CD4-positive, alpha-beta T cell (primary cell): ENCODE measurements at places on chromosomes 3 and 15. TPM values are rescaled to one million over a fixed set of nuclear protein-coding genes. Genes with fewer than 3 reads are reported as not detected.
A peak's percentile ranks its signal among the peaks of the same experiment; 100 is the strongest.

The SAMD7 gene
- not detected for total RNA-seq

The ZMYND10 gene
- 1.8 TPM for total RNA-seq

The NANOGP8 gene
- total RNA-seq = not detected

The TTC21A gene
- 5.2 TPM for total RNA-seq

The FAM81A gene
- total RNA-seq = not detected

The TNFAIP8L3 gene
- total RNA-seq = not detected

The PRR20G gene
- not detected for total RNA-seq

The MYZAP gene
- 0.66 TPM for total RNA-seq

The PLCL2 gene
- total RNA-seq = 35.1 TPM

The VIPR1 gene
- total RNA-seq = 66.8 TPM

The TBCCD1 gene
- total RNA-seq = 7.6 TPM

The GHRL gene
- total RNA-seq = 1.1 TPM

The PHLDB2 gene
- 5.8 TPM for total RNA-seq

The CAPN3 gene
- total RNA-seq = 8.2 TPM

The RHCG gene
- not detected for total RNA-seq

DNA sequence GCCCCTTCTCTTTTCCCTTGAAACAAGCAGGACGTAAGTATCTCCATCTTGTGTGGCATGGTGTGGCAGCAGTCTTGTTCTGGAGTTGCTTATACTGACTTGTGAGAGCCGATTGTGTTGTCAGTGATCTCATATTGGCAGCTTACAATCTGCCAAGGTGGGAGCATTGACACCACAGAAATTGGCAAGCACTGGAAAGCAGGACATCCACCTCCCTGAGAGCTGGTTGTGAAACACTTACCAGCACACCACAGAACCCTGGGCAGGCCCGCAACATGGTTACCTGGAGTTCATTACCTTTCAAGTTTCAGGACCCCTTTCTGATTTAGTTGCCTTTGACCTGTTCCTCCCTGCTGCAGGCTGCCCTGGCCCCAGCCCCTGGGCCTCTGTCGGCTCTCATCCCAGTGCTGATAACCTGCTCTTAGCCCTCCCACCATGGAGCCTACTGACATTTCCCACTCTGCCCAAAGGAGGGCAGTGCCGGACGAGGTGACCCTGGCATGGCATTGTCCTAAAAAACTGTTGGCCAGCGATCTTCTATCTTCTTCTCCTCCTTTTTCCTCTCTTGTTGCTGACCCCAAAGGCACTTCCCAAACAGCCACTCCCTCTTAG lies 10.6 kb upstream of the ATP2B2 start:
- no peak overlapping the region for H3K27ac ChIP-seq
- no peak overlapping the region for H3K4me3 ChIP-seq
- no peaks in the 10 kb centered on the region for H3K36me3 ChIP-seq
- no peaks in the 10 kb centered on the region for H3K27me3 ChIP-seq
- DNase-seq = no peak

GRCh38 chr3:46679681-46680080 lies 13.8 kb downstream of the ALS2CL start:
- no peaks in the 10 kb centered on the region for H3K4me1 ChIP-seq
- no peak overlapping the region for H3K4me3 ChIP-seq
- no peaks in the 10 kb centered on the region for H3K27me3 ChIP-seq
- H3K36me3 ChIP-seq = peaks cover 24% of the 10 kb centered on the region

- DNase-seq = peak; percentile 18
- no peaks in the 10 kb centered on the region for H3K27me3 ChIP-seq
- no peaks in the 10 kb centered on the region for H3K36me3 ChIP-seq
- peaks cover 19% of the 10 kb centered on the region for H3K4me1 ChIP-seq
Measured at GRCh38 chr15:99495430-99496301, 70.1 kb upstream of the MEF2A start.

DNA sequence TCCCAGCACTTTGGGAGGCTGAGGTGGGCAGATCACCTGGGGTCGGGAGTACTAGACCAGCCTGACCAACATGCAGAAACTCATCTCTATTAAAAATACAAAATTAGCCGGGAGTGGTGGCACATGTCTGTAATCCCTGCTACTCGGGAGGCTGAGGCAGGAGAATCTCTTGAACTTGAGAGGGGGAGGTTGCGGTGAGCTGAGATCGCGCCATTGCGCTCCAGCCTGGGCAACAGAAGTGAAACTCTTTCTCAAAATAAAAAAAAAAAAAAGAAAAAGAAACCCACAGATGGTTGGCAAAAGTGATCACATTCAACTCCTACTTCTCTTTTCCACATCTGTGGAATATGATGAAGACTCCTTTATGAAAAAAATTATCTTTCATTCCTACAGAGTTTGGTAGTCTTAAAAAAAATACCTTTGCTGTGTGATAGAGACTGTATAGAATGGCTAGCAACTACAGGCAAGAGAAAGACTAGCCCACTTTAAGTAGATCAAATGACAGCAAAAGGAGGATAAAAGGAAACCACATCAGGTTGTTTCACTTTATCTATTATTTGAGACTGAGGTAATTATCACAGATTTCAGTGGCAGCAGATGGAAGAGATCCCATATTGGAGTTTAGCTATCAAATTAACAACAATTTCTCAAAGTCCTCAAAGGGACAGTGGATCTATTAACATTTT lies 172.9 kb upstream of the TSPAN3 start:
- H3K36me3 ChIP-seq = no peaks in the 10 kb centered on the region
- no peak overlapping the region for H3K4me3 ChIP-seq
- H3K4me1 ChIP-seq = no peaks in the 10 kb centered on the region
- no peaks in the 10 kb centered on the region for H3K27me3 ChIP-seq

DNA sequence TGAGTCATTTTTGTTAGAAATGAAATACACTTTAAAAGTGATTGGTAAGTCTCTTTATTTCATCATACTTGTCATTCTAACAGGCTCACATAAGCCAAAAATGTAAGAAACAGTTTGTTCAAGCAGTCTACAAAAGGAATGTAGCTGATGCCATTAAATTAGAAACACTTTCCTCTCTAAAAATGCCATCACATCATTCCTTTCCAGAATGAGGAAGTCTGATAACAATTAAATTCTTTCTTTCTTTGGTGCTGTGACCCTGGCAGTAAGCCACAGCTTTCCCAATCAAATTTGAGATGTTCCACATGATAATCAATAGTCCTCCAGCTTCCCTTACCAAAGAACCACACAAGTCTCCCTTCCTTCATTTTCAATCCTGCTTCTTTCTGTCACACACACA lies 9.4 kb upstream of the P2RY1 start:
- no peak overlapping the region for H3K27ac ChIP-seq
- no peaks in the 10 kb centered on the region for H3K36me3 ChIP-seq
- H3K27me3 ChIP-seq = no peaks in the 10 kb centered on the region
- H3K4me1 ChIP-seq = no peaks in the 10 kb centered on the region

- H3K27me3 ChIP-seq = no peaks in the 10 kb centered on the region
- H3K4me3 ChIP-seq = no peak overlapping the region
- peaks cover 9% of the 10 kb centered on the region for H3K4me1 ChIP-seq
- no peaks in the 10 kb centered on the region for H3K36me3 ChIP-seq
- no peak overlapping the region for H3K27ac ChIP-seq
Measured at GRCh38 chr3:11910971-11911531, 64.4 kb upstream of the TAMM41 start.

DNA sequence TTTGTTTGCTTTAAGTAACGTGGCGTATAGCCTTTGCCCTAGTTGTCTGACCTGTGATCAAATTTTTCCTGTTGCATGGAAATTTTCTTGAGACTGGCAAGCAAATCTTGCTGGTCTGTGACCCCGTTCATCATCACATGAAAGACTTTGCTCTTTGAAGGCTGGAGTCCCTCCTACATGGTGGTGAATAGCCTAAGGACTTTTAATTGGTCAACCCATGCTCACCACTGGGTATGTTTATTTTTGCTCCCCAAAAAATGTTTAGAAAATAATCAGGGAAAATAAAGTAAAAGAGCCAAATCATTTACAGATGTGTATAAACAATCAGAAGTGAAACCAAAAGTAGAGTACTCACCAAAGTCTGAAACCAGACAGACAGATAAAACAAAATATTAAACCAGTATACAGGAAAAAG lies 1075.3 kb upstream of the ALCAM start:
- DNase-seq = no peak
- no peak overlapping the region for H3K27ac ChIP-seq
- H3K27me3 ChIP-seq = no peaks in the 10 kb centered on the region
- peak overlapping the region; percentile 19 for H3K4me3 ChIP-seq
- H3K4me1 ChIP-seq = no peaks in the 10 kb centered on the region

- H3K4me1 ChIP-seq = peaks cover 25% of the 10 kb centered on the region
- H3K27me3 ChIP-seq = no peaks in the 10 kb centered on the region
- no peaks in the 10 kb centered on the region for H3K36me3 ChIP-seq
- no peak overlapping the region for H3K27ac ChIP-seq
- DNase-seq = no peak
- H3K4me3 ChIP-seq = no peak overlapping the region
Measured at GRCh38 chr3:98552232-98553020, 20.6 kb downstream of the GPR15 start.

DNA sequence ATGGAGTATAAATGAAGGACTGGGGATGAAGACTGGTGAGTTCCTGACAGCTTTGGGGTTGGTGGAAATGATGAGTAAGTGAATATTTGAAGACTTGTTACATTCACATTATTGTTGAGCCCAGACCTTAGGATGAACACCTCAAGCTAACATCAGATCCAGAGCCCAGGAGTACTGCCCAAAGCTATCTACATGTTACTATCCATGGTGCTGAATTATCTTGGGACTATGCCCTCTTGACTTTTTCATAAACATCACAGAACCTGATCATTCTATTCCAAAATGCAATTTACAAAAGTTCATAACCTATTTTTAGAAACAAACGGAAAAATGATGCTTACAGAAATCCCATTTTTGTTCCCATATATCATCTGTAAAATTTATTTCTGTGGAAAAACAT lies 613.3 kb downstream of the TUSC7 start:
- H3K4me1 ChIP-seq = no peaks in the 10 kb centered on the region
- no peaks in the 10 kb centered on the region for H3K27me3 ChIP-seq
- H3K36me3 ChIP-seq = no peaks in the 10 kb centered on the region
- H3K27ac ChIP-seq = no peak overlapping the region

GRCh38 chr3:82940124-82940523 lies 1178.7 kb upstream of the GBE1 start:
- no peak overlapping the region for H3K4me3 ChIP-seq
- H3K27ac ChIP-seq = no peak overlapping the region
- H3K4me1 ChIP-seq = no peaks in the 10 kb centered on the region
- no peaks in the 10 kb centered on the region for H3K36me3 ChIP-seq
- DNase-seq = no peak

DNA sequence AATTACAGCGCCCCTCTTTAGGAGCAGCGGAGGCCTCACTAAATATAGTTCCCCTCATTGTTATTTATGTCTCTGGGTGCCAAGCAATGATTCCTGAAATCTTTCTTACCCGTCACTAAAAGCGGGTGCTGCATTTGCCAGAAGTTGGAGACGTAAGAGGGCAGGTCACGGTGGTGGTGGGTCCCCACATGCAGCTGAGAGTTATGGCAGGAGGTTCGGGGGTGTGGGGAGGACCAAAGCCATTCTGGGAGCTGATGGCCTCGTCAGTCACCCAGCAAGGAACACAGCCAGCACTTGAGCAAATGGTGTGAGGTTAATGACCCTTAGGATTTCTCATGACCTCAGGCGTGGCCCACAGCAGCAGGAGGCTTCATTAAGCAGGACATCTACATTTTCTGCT lies 129.2 kb downstream of the RAB11A start:
- no peaks in the 10 kb centered on the region for H3K36me3 ChIP-seq
- no peak overlapping the region for H3K4me3 ChIP-seq
- no peak overlapping the region for H3K27ac ChIP-seq
- DNase-seq = no peak

- H3K27ac ChIP-seq = no peak overlapping the region
- H3K4me1 ChIP-seq = no peaks in the 10 kb centered on the region
- H3K4me3 ChIP-seq = no peak overlapping the region
- H3K27me3 ChIP-seq = peaks cover 8% of the 10 kb centered on the region
Measured at GRCh38 chr3:51777985-51778384, 1.1 kb downstream of the IQCF6 start.

DNA sequence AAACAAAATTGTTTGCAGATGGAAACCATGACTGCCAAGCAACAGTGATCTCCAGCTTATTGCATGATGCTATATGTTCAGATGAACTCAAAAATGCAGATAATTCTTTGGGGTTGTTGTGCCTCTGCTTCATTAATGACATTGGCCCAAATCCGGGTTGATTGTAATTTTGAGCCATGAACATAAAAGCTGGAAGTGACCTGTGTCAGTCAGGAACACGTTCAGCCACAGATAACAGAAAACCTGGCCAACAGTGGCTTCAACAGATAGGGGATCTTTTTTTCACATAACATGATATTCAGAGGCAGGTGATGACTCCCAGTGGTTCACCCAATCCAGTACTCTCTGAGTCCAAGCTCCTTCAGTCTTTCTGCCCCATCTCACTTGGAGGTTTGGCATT lies 76.9 kb upstream of the EIF1B start:
- H3K4me1 ChIP-seq = no peaks in the 10 kb centered on the region
- H3K36me3 ChIP-seq = no peaks in the 10 kb centered on the region

- no peak overlapping the region for H3K4me3 ChIP-seq
- no peaks in the 10 kb centered on the region for H3K36me3 ChIP-seq
- DNase-seq = no peak
- H3K27ac ChIP-seq = no peak overlapping the region
Measured at GRCh38 chr3:100457811-100458210, 34.6 kb upstream of the TMEM45A start.

- no peak overlapping the region for H3K27ac ChIP-seq
- H3K4me1 ChIP-seq = no peaks in the 10 kb centered on the region
- H3K27me3 ChIP-seq = no peaks in the 10 kb centered on the region
- no peaks in the 10 kb centered on the region for H3K36me3 ChIP-seq
- DNase-seq = no peak
- no peak overlapping the region for H3K4me3 ChIP-seq
Measured at GRCh38 chr3:160159806-160160205, 65.4 kb upstream of the C3orf80 start.

DNA sequence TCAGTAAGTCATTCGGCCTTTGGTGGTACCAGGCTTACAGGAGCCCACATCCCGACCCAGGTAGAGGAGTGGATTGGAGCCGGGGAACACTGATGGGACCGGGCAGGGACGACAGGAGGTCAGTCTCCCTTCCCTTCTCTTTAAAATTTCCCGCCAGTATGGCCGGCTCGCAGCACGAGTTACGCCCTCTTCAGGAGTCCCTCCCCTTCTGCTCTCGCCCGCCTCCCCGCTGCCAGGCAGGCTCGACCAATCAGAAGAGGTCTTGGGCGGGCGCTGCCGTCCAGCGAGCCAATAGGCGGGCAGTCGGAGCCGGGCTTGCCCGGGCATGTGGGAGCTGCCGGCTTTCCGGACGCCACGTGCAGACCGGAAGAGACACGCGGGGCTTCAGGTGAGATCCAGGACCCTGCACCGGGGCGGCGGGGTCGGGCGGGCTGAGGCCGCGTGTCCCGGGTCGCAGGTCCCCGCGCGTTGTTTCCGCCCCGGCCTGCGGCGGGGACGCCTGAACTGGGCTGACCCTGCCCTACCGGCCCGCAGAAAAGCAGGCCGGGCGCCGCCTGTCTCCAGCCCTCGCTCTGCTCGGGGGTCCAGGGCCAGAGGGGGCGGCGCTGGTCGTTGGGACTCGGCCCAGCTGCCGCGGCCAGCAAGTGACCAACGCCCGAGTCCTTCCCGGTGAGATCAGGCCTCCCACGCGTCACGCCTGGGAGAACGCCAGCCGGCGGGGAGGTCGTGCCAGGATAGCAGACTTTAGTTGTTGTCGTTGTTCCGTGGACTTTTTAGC lies at the start of gene AEN:
Gene AEN, plus strand, starts transcription at position 346 of the 778 bp plus-strand sequence. CDS start 4,870 bp downstream, outside the sequence.
- H3K27ac ChIP-seq = peak within 1 kb of the TSS; percentile 86
- peaks cover 55% of the 10 kb centered on the region for H3K4me1 ChIP-seq
- peak within 1 kb of the TSS; percentile 77 for H3K4me3 ChIP-seq
- DNase-seq = peak; percentile 94

GRCh38 chr3:197809356-197810020 lies 18.4 kb downstream of the LRCH3 start:
- no peak for DNase-seq
- H3K27ac ChIP-seq = no peak overlapping the region
- H3K4me1 ChIP-seq = peaks cover 3% of the 10 kb centered on the region
- no peak overlapping the region for H3K4me3 ChIP-seq
